Activated gamma-delta T cell treated with Interleukin-2 at 50 U/mL for 16 hours (primary cell): ENCODE measurements at places on chromosomes 3 and 15.
A peak's percentile ranks its signal among the peaks of the same experiment; 100 is the strongest.

GRCh38 chr3:1381647-1382036 lies 288.8 kb downstream of the CNTN6 start:
- DNase-seq: no peak

- peak; percentile 9 for DNase-seq
These were observed 235.3 kb upstream of the ST8SIA2 start for GRCh38 chr15:92158426-92158825.

GRCh38 chr3:171176244-171176933 lies 149.9 kb upstream of the SLC2A2 start:
- no peak for DNase-seq

GRCh38 chr3:100060685-100061484 lies 53.4 kb downstream of the FILIP1L start:
- no peak for DNase-seq

DNA sequence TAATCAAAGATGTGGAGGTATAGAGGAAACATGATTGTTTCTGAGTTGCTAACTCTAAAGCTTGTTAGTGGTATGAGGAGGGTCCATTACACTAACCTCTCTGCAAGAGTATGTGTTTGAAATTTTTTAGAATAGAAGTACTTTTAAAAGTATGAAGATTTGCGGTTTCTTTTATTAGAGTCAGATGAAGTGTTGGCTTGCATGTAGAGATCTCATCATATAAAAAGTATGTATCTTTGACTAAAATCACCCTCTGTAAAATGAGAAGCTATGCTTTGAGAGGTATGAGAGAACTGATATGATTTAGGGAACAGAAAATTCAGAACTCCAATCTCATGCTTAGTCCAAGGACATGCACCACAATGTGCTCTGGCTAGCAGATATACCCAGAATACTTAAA lies 140.4 kb upstream of the MBNL1 start:
- no peak for DNase-seq

GRCh38 chr15:92617549-92618520 lies 37.7 kb downstream of the FAM174B start:
- DNase-seq: no peak

GRCh38 chr15:41230345-41230649 lies 260 bp downstream of the EXD1 start:
- DNase-seq: no peak
